ENCODE measurements at places on chromosomes 3 and 15.

DNA sequence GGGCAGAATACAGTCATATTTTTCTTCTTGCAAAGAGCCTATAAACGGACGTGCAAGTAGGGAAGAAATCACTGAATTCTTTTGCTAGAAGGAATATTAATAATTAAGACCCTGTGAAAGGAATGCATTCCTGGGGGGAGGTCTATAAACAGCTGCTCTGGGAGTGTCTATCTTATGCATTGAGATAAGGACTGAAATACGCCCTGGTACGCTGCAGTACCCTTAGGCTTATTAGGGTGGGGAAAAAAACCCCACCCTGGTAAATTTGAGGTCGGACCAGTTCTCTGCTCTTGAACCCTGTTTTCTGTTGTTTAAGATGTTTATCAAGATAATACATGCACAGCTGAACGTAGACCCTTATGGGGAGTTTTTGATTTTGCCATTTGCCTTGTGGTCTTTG, 100.0 kb upstream of the KBTBD8 start:
- no peaks in the 10 kb centered on the region for H3K27me3 ChIP-seq
- no peaks in the 10 kb centered on the region for H3K36me3 ChIP-seq
- H3K27ac ChIP-seq, result no peak overlapping the region
- no peak overlapping the region for H3K4me3 ChIP-seq
- no peak for DNase-seq

- H3K4me3 ChIP-seq, result no peak overlapping the region
- DNase-seq, result no peak
- H3K36me3 ChIP-seq, result no peaks in the 10 kb centered on the region
- H3K4me1 ChIP-seq, result peaks cover 46% of the 10 kb centered on the region
- no peaks in the 10 kb centered on the region for H3K27me3 ChIP-seq
These were observed 33.5 kb upstream of the HES1 start for GRCh38 chr3:194102436-194102835.

GRCh38 chr3:10337323-10338163, 16.6 kb upstream of the SEC13 start:
- no peaks in the 10 kb centered on the region for H3K36me3 ChIP-seq
- H3K4me3 ChIP-seq, result no peak overlapping the region
- H3K27me3 ChIP-seq, result no peaks in the 10 kb centered on the region
- H3K4me1 ChIP-seq, result peaks cover 12% of the 10 kb centered on the region

GRCh38 chr3:144229953-144230352, 258.3 kb downstream of the DIPK2A start:
- H3K36me3 ChIP-seq, result no peaks in the 10 kb centered on the region
- H3K27me3 ChIP-seq, result no peaks in the 10 kb centered on the region
- H3K27ac ChIP-seq, result no peak overlapping the region
- H3K4me1 ChIP-seq, result no peaks in the 10 kb centered on the region
- no peak overlapping the region for H3K4me3 ChIP-seq

DNA sequence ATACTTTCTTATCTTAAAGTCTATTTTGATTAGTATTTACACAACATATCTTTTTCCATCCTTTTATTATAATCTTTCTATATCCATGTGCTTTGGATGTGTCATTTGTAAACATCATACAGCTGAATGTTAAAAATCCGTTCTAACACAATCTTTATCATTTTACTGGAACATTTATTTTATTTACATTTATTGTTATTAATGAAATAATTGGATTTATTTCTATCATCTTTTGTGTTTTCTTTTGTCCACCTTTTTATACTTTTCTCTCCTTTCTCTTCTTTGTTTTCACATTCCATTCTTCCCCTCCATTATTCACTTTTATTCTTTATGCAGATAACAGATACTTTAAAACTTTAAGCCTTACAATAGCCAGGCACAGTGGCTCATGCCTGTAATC, 34.7 kb upstream of the CTDSPL start:
- no peaks in the 10 kb centered on the region for H3K36me3 ChIP-seq
- H3K4me3 ChIP-seq, result no peak overlapping the region
- peaks cover 10% of the 10 kb centered on the region for H3K4me1 ChIP-seq
